ENCODE measurements at places on chromosomes 2 and 18.

DNA sequence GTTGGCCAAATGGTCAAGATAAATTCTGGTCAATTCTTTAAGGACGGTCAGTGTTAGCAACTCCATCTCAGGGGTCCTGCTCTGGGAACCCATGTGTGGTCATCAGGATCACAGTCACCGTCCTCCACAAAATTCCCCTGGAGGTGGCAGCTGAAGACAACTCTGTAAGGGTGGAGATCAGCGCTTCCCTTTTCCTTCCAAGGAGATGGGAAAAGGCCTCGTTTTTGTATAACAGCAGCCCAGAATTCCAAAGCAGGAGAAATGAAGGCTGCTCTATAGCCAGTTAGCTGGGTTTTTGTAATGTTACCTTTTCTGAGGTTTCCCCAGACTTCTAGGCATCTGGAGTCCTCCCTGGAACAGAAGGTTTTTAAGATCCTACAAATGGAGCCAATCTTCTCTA, 334.8 kb downstream of the MYCN start:
- DNase-seq = no peak

DNA sequence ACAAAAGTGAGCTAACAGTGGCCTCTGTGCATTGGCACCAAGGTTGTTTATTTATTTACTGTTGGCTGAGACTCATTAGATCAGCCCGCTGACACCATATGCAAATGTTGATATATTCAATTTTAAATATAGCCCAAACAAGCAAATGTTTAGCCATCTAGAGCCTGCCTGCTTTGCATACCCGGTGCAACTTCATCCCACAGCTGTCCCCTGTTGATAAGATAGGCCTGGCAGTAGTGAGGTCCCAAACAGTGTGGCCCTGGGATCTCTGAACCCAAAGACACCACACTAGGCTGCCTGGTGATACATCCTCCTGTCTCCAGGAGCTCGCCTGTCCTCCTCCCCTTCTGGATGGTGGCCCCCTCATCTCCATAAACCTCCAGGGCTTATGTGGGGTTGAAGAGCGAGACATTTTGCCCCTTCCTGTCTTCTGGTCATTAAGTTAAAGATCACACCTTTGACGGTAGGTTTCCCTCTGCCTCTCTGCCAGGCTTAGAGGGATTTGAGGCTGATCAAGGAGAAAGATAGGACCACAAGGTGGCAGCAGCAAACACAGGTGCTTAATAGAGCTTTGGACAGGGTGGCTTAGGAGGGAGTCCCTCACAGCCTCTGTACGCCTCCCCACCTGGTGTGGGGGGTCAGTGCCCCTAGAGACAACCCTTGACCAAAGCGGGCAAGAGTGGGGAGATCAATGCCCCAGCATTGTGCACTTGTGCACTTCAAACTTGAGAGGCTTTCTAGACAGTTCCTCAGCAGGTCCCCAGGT, 23.7 kb upstream of the MYO5B start:
- no peak for DNase-seq

- DNase-seq = no peak
Observed at GRCh38 chr2:178328037-178328436, 122.9 kb downstream of the PRKRA start.

DNA sequence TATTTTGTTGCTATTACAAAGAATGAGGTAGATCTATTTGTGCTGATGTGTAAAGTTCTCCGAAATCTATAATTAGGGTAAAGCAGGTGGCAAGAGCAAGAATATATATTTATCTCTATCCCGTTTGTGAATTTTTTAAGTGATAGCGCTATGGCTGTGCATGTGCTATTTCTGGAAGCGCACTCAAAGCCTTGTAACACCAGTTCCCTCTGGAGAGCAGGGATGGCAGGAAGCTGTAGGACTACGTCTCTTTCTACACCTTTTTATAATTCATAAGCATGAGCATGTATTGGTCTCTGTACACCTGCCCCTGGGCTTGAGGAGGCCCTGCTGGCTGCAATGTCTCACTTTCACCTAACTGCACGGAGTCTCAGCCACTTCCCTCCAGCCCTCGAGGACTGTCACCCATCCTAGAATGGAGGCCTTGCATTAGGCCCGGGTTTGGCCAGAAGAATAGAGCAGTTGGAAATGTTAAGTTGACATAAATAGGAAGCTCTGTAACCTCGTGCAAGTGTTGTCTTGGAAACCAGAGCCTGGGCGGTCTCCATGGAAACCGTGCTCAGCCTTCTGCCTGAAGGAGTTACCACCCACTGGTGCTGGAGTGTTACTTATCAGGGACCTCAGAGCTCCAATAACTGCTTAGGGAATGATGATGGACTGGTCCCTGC, 20.9 kb downstream of the ITM2C start:
- no peak for DNase-seq

- DNase-seq = no peak
Observed at GRCh38 chr2:152499331-152499816, 164.4 kb downstream of the FMNL2 start.

Data from HS-5 (cell line).